ENCODE measurements at places on chromosomes 3 and 15.
A peak's percentile ranks its signal among the peaks of the same experiment; 100 is the strongest.

GRCh38 chr3:40829876-40830275, 305.1 kb downstream of the ZNF621 start:
- H3K36me3 ChIP-seq: no peaks in the 10 kb centered on the region
- no peaks in the 10 kb centered on the region for H3K27me3 ChIP-seq
- H3K27ac ChIP-seq: no peak overlapping the region
- no peak for DNase-seq
- H3K4me1 ChIP-seq: no peaks in the 10 kb centered on the region

GRCh38 chr3:42055291-42055690, 35.9 kb upstream of the TRAK1 start:
- H3K4me1 ChIP-seq: peaks cover 26% of the 10 kb centered on the region
- no peak overlapping the region for H3K27ac ChIP-seq

GRCh38 chr15:58420579-58421043, 11.2 kb upstream of the LIPC start:
- no peak overlapping the region for H3K4me3 ChIP-seq
- DNase-seq: no peak
- no peaks in the 10 kb centered on the region for H3K4me1 ChIP-seq
- H3K36me3 ChIP-seq: no peaks in the 10 kb centered on the region
- H3K27me3 ChIP-seq: 0 out of 2 replicates have a peak, but pooled peaks cover 1% of the 10 kb centered on the region

GRCh38 chr3:172216911-172217310, 177.5 kb downstream of the FNDC3B start:
- no peak overlapping the region for H3K4me3 ChIP-seq
- no peak for DNase-seq
- H3K4me1 ChIP-seq: peaks cover 11% of the 10 kb centered on the region
- H3K36me3 ChIP-seq: no peaks in the 10 kb centered on the region
- no peak overlapping the region for H3K27ac ChIP-seq
- no peaks in the 10 kb centered on the region for H3K27me3 ChIP-seq

DNA sequence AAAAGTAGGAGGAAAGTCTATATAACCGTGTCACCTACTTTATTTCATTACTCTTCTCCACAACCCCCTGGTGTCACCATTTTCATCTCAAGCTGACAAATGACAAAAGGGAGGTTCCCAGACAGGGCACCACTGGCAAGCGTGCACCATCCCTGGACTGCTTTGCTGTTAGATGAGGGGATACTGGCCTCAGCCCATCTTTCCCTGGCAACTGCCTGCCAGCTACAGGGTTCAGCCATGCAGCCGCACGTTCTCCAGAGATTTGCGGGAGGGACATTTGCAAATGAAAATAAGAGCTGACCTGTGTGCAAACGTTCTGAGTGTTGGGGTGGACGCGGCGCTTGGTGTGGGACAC, 660 bp downstream of the UROC1 start:
- no peaks in the 10 kb centered on the region for H3K4me1 ChIP-seq
- no peaks in the 10 kb centered on the region for H3K27me3 ChIP-seq
- no peak overlapping the region for H3K27ac ChIP-seq
- H3K4me3 ChIP-seq: no peak overlapping the region
- DNase-seq: no peak

DNA sequence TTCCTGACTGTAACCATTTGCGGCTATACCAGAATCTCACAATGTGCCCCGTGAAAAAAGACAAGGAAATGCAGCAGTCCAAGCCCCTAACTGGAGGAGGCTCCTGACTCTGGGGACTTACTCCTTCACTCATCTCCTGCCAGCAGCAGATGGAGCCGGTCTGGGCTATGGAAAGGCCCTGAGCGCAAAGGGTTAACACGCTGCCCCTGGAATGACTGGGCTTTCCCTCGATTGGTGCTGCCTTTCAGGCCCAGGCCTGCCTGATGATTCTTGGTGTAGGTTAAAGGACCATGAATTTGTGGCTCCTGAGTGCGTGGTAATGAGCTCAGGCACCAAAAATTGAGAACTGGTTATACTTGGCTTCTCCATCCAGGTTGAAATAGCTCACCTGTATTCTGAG, 42.3 kb upstream of the GALNT15 start:
- no peak for DNase-seq
- no peak overlapping the region for H3K4me3 ChIP-seq
- no peaks in the 10 kb centered on the region for H3K4me1 ChIP-seq

DNA sequence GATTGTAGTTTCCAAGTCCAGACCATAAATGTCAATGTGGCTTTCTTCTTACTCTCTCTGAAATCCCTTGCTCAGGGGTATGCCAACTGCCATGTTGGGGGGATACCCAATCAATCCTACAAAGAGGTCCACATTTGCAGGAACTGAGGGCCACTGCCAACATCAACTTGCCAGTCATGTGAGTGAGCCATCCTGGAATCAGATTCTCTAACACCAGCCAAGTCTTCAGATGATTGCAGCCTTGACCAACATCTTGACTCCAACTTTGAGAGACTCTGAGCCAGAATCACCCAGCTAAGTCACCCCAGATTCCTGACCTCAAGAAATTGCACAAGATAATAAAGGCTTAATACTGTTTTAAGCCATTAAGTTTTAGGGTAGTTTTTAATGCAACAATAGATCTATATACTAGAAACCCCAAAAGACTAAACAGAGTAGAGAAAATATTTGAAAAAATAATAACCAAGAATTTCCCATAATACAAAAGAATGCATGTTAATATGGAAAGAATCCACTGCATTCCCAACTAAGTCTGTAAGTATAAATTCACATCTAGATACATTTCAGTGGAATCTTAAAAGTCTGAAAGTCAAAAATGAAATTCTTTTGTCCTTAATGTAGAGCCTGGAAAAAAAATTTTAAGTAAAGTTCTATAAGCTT, 22.4 kb downstream of the ISG20 start:
- no peaks in the 10 kb centered on the region for H3K4me1 ChIP-seq
- no peaks in the 10 kb centered on the region for H3K27me3 ChIP-seq
- H3K27ac ChIP-seq: no peak overlapping the region
- no peak overlapping the region for H3K4me3 ChIP-seq

DNA sequence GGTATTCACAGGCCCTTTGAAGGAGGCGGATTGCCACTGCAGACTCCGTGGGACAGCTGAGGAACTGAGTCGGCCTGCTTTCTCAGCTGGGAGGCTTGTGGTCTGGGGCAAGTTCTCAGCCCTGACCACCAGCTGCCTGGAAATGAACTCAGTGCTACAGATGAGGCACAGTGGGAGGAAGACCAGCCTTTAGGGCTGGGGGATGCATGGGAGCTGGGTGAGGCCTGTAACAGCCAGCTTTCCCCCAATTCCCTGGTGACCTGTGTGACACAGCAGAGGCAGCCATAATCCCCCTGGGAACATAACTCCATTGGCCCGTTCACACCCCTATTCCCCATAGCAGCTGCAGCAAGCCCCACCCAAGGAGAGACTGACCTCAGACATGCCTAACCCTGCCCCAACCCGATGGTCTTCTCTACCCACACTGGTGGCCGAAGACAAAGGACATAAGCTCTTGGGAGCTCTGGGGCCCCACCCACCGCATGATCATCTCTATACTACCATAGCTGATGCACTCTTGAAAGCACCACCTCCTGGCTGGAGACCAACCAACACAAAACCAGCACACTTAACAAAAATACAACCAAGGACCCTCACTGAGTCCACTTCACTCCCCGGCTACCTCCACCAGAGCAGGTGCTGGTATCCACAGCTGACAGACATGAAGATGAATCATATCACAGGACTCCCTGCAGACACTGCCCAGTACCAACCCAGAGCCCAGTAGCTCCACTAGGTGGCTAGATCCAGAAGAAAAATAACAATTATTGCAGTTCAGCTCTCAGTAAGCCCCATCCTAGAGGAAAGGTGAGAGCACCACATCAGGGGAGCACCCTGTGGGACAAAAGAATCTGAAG, 24.9 kb downstream of the ZMAT3 start:
- H3K36me3 ChIP-seq: no peaks in the 10 kb centered on the region
- no peak overlapping the region for H3K27ac ChIP-seq
- H3K4me3 ChIP-seq: no peak overlapping the region
- H3K4me1 ChIP-seq: no peaks in the 10 kb centered on the region
- no peaks in the 10 kb centered on the region for H3K27me3 ChIP-seq

GRCh38 chr3:55486101-55486856, 827 bp downstream of the WNT5A start:
- no peak overlapping the region for H3K27ac ChIP-seq
- no peaks in the 10 kb centered on the region for H3K36me3 ChIP-seq
- peaks cover 83% of the 10 kb centered on the region for H3K27me3 ChIP-seq
- peak overlapping the region; percentile 42 for H3K4me3 ChIP-seq
- H3K4me1 ChIP-seq: peaks cover 34% of the 10 kb centered on the region
- peak; percentile 79 for DNase-seq

- H3K4me1 ChIP-seq: no peaks in the 10 kb centered on the region
- no peaks in the 10 kb centered on the region for H3K27me3 ChIP-seq
- H3K36me3 ChIP-seq: no peaks in the 10 kb centered on the region
- no peak overlapping the region for H3K4me3 ChIP-seq
- DNase-seq: no peak
Observed at GRCh38 chr3:76958274-76958673, 81.6 kb upstream of the ROBO2 start.

- no peak for DNase-seq
- no peak overlapping the region for H3K27ac ChIP-seq
- H3K27me3 ChIP-seq: no peaks in the 10 kb centered on the region
- no peak overlapping the region for H3K4me3 ChIP-seq
- H3K4me1 ChIP-seq: no peaks in the 10 kb centered on the region
Observed at GRCh38 chr15:99343208-99343607, 91.9 kb downstream of the LRRC28 start.

- H3K27ac ChIP-seq: no peak overlapping the region
- H3K4me3 ChIP-seq: no peak overlapping the region
- H3K27me3 ChIP-seq: no peaks in the 10 kb centered on the region
- H3K4me1 ChIP-seq: no peaks in the 10 kb centered on the region
- H3K36me3 ChIP-seq: peaks cover 10% of the 10 kb centered on the region
Observed at GRCh38 chr15:43429687-43430086, 58.8 kb downstream of the TUBGCP4 start.

GRCh38 chr15:63772520-63772919, 61.2 kb downstream of the HERC1 start:
- no peaks in the 10 kb centered on the region for H3K4me1 ChIP-seq
- H3K36me3 ChIP-seq: no peaks in the 10 kb centered on the region
- H3K27ac ChIP-seq: no peak overlapping the region

DNA sequence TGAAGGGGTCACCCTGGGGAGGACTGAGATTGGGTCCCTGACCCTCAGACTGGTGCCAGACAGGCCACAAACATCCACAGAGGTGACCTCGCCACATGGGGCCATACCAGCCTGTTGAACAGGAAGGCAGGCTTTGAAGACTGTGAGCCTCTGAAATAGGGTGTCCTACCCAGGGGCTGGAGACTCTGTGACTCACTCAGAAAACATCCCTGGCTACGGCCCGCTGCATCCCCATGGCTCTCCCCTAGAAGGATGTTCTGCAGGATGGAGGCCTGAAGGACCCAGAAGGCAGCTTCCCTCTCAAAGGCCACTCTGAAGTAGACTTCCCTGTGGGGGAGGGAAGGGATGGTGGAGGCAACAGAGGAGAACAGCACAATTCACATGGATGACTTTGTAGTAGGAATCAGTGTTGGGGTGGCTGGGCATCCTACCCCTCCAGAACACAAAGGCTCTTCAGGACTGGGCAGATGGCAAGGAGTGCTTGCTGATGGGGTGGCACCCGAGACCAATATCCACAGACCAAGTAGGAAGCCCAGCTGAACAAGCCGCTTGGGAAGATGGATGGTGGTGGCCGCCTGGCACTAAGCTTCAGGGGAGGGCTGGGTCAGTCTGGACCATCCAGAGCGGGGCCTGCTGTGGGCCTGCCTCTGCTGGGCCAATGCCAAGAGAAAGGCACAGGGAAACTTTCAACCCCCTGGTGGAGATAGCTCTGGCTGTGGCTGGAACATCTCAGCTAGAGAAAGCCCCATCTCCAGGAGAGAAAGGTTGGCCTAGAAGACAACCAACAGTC, 37.6 kb upstream of the DUSP7 start:
- DNase-seq: no peak
- H3K4me1 ChIP-seq: no peaks in the 10 kb centered on the region
- H3K36me3 ChIP-seq: peaks cover 19% of the 10 kb centered on the region
- no peak overlapping the region for H3K27ac ChIP-seq
- no peaks in the 10 kb centered on the region for H3K27me3 ChIP-seq
- no peak overlapping the region for H3K4me3 ChIP-seq

GRCh38 chr15:33150431-33150941, 44.0 kb downstream of the FMN1 start:
- no peaks in the 10 kb centered on the region for H3K4me1 ChIP-seq
- no peak overlapping the region for H3K27ac ChIP-seq
- H3K36me3 ChIP-seq: no peaks in the 10 kb centered on the region

GRCh38 chr3:7798276-7798675, 703.3 kb upstream of the LMCD1 start:
- H3K27ac ChIP-seq: no peak overlapping the region
- H3K4me3 ChIP-seq: no peak overlapping the region
- no peak for DNase-seq

- H3K4me3 ChIP-seq: no peak overlapping the region
- H3K27ac ChIP-seq: no peak overlapping the region
- no peak for DNase-seq
- peaks cover 7% of the 10 kb centered on the region for H3K4me1 ChIP-seq
- H3K36me3 ChIP-seq: no peaks in the 10 kb centered on the region
Observed at GRCh38 chr3:129015388-129016105, 14.4 kb downstream of the EFCC1 start.

- no peaks in the 10 kb centered on the region for H3K27me3 ChIP-seq
- peaks cover 2% of the 10 kb centered on the region for H3K4me1 ChIP-seq
Observed at GRCh38 chr3:54232618-54233017, 110.3 kb downstream of the CACNA2D3 start.

- H3K4me3 ChIP-seq: no peak overlapping the region
- H3K4me1 ChIP-seq: no peaks in the 10 kb centered on the region
- no peaks in the 10 kb centered on the region for H3K36me3 ChIP-seq
- H3K27ac ChIP-seq: no peak overlapping the region
- DNase-seq: no peak
Observed at GRCh38 chr3:116005404-116005803, 382.1 kb downstream of the GAP43 start.

- DNase-seq: no peak
- no peaks in the 10 kb centered on the region for H3K27me3 ChIP-seq
- peaks cover 27% of the 10 kb centered on the region for H3K4me1 ChIP-seq
- H3K27ac ChIP-seq: peak overlapping the region; percentile 76
- no peaks in the 10 kb centered on the region for H3K36me3 ChIP-seq
- H3K4me3 ChIP-seq: no peak overlapping the region
Observed at GRCh38 chr15:63075984-63076713, 33.6 kb downstream of the TPM1 start.

DNA sequence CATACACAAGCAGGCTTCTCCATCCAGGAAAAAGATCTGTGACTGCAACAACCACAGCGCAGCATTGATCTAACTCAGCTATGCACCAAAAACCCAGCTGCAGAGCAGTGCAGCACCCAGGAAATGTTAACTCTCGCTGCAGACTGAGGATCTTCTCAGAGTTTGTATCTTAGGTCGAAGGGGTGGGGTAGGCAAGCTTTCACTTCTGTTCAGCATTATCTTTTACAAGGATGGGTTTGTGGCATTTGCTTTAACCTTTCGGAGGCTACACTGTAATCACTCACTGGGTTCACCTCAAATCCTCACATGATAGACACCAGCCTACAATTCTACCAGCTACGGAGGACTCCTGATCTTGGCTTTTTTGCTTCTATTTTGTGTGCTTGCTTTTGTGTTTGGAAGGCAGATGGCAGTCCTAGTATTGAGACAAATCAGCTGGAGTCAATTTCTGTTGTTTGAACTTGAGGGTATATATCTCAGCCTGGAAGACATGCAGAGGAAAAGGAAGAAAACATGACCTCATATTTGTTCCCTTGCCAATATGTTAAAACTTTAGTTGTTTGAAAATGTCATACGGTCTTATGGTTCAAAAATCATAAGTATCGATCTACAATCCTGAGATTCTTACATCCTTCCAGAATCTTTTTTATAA, 25.2 kb downstream of the LRRK1 start:
- no peak overlapping the region for H3K4me3 ChIP-seq
- no peaks in the 10 kb centered on the region for H3K27me3 ChIP-seq
- H3K4me1 ChIP-seq: peaks cover 4% of the 10 kb centered on the region
- H3K36me3 ChIP-seq: no peaks in the 10 kb centered on the region

Measured in H1 (cell line).